Nephron progenitor cell (in vitro differentiated cells): ENCODE measurements at places on chromosomes 2 and 18.

DNA sequence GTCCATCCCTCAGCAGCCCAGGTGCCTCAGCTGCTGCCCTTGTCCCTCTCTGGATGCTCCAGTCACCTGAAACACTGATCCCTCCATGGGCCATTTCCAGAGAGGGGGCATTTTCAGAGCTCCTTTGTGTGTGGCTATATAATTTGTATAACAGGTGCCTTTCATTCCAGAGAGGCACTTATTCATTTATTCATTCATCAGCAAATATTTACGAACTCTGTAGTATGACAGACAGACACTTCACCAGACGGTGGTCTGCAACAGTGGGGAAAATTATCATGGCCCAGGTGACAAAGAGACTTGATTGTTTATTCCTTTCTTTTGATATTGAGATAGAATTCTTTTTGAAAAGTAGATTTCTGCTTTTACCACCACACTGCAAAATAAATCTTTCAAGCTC lies 361.7 kb downstream of the TMEM182 start:
- H3K4me1 ChIP-seq = no peaks in the 10 kb centered on the region
- H3K27me3 ChIP-seq = no peaks in the 10 kb centered on the region
- no peak for DNase-seq
- no peak overlapping the region for H3K27ac ChIP-seq

DNA sequence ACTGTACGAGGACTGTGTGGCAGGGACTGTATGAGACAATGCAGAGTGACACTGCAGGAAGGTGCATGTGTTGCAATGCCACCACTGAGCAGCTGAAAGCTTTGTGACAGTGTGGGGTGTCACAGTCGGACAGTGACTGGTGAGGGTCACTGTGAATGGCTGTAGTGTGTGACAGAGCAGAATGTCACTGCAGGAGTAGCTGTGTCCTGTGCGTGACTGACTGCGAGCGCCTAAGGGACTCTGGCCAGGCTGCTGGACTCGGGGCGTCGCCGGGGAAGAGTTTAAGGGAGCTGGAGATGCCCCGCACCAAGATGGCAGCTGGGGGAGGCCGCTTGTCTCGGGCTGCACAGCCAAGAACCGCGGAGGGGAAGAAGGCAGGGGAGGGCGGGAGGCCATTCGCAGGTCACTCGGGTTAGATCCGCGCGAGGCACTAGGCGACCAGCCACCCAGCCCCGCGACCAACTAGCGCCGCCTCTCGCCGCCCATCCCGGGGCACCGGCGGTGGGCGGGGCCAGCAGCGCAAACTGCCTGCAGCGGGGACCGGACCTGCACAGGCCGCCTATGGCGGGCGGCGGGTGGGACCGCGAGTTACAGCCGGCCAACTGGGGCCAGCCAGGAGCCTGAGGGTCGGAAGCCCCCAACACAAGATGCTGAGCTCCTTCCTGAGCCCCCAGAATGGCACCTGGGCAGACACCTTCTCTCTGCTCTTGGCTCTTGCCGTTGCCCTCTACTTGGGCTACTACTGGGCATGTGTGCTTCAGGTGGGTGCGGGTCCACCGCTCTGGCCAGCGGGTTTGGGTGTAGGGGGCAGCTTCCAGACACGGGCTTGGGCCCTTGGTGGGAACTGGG lies at the start of gene ABHD1:
Gene ABHD1, plus strand, starts transcription at position 514 of the 849 bp plus-strand sequence. Its CDS starts 134 bp downstream, at position 648.
- no peaks in the 10 kb centered on the region for H3K36me3 ChIP-seq
- DNase-seq = peak; percentile 79
- H3K4me1 ChIP-seq = peaks cover 22% of the 10 kb centered on the region
- no peak within 1 kb of the TSS for H3K27ac ChIP-seq
- peaks cover 60% of the 10 kb centered on the region for H3K27me3 ChIP-seq
- peak within 1 kb of the TSS; percentile 85 for H3K4me3 ChIP-seq

DNA sequence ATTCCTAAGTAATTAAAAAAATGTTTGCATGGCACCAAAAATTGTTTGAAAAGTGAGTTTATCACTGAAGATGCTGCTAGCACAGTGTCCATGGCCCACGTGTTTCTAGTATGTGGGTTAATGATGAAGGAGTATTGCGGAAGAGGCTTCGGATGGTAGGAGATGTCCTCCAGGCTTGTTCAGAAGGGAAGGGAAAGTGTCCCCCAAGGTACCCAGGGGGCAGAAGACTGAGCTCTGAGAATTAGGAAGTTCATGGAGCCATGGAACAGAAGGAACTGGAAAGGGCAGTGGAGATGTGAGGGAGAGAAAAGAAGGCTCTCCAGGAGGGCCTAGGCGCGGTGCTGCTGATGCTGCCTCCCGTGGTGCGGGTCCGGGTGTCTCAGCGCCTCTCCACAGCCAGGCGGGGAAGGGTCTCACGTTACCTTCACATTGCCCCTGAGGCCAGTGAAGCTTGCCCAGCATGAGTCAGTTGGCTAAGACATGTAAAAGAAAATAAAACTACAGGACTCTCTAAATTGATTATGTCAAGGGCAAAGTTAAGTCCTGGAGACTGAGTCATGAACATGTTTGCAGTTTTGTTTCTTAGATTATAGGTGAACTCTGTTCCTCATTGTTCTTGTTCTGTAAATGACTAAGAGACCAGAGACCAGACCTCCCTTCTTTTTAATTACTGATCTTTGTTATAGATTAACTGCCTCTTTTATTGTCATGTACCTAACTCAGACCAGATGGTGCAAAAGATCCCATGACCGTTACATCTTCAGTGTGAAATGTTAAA lies 89.0 kb downstream of the MTCL1 start:
- DNase-seq = peak; percentile 24
- H3K4me3 ChIP-seq = no peak overlapping the region
- peaks cover 5% of the 10 kb centered on the region for H3K36me3 ChIP-seq
- peaks cover 56% of the 10 kb centered on the region for H3K4me1 ChIP-seq
- H3K27ac ChIP-seq = peak overlapping the region; percentile 80

DNA sequence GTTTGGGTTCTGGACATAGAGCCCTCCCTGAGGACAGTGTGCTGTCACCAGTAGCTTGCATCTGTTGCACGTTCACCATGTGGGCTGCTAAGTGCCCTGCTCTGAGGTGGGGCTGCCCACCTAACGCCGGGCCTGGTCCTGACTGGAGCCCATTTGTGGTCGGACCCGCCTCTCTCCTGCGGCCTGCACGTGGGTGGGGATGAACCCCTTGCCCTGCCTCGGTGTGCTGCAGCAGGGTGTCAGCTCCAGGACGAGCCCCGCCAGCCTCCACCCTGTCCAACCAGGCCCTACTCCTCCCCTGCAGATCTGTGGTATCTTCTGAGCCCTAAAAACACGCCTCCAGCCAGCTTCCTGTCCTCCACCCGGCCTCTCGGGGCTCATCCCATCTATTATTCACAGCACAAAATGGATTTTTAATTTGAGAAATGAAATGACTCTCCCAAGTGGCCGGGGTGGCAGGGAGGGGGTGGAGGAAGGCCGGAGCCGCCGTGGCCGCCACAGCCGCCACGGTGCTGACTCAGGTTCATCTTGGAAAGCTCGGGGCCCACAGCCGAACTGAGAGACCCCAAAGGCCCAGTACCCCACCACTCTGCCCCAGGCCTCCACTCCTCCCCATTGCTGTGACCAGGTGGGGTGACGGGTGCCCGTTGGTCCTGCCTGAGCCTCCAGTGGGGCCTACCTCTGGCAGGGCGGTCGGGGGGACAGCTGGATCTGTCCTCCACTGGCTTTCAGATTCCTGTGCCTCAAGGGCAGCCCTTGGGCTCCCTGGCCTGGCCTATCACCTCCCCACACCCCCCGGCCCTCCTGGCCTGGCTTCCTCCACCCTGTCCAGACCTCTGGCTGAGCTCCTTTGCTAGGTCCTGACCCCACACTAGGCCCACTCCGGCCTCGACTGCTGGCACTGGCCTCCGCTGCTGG lies 2.8 kb upstream of the ECEL1 start:
- no peak overlapping the region for H3K4me3 ChIP-seq
- no peak for DNase-seq
- H3K27ac ChIP-seq = no peak overlapping the region
- peaks cover 50% of the 10 kb centered on the region for H3K4me1 ChIP-seq
- peaks cover 70% of the 10 kb centered on the region for H3K27me3 ChIP-seq
